Stimulated activated CD8-positive, alpha-beta memory T cell treated with anti-CD3 and anti-CD28 coated beads, Interleukin-4, amount 100 ng/mL, for 24 hours (primary cell): ENCODE measurements at places on chromosomes 13 and 19.

- no peak for DNase-seq
Measured at GRCh38 chr19:46659151-46660007, 1.6 kb downstream of the DACT3 start.

DNA sequence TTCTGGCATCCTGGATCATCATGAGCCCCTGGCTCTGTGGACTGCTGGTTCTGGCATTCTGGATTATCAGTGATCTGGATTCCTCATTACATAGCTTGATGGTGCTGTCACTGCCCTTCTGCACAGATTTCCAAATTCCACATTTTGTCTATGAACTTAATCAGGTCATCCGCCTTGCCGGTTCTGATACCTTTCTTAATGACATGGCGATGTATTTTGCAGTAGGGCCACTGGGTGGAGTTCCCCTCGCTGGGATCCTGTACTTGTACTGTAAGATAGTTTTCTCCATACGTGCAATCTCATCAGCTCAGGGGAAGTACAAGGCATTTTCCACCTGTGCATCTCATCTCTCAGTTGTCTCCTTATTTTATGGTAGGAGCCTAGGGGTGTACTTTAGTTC is 24.4 kb upstream of the OR7C2 start:
- DNase-seq = no peak

- DNase-seq = no peak
Measured at GRCh38 chr19:51006406-51006805, 5.0 kb upstream of the KLK8 start.

DNA sequence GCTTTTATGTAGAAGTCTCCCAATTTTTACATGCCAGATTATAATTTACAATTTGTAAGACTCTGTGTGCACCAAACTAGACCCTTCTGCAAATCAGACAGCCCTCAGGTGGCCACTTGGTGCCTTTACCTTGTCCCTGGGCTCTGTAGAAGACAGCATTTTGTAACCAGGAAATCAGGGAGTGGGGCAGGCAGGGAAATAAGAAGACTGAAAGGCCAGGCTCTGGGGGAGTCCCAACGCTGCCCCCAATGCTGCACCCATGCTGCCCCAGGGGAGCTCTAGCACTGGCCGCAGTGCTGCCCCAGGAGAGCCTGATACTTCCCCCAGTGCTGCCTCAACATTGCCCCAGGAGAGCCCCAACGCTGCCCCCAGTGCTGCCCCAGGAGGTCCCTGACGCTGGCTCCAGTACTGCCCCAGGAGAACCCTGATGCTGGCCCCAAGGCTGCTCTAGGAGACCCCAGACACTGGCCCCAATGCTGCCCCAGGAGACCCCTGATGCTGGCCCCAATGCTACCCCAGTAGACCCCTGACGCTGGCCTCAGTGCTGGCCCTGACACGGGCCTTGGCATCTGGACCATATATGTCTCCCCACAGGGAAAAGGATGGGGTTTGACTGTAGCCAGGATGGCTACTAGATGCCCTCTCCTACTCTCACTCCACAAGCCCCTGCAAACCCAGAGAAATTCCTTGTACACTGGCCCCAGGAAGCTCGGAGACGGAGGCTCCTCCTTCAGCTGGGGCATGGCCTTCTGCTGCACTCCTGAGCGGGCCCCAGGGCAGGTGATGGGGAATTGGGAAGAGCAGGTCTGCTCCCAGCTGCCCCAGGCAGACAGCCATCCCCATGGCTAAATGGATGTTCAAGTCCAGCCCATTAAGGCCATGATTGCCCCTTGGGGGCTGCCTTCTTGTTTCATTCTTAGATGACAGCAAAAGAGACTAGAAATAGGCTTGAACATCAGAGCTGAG is 23.6 kb downstream of the VSTM2B start:
- DNase-seq = no peak
